Activated CD4-positive, alpha-beta T cell treated with anti-CD3 and anti-CD28 coated beads for 4 hours (primary cell): ENCODE measurements at places on chromosomes 11 and 22.

- DNase-seq: no peak
These were observed 61.9 kb downstream of the EHF start for GRCh38 chr11:34682825-34683224.

DNA sequence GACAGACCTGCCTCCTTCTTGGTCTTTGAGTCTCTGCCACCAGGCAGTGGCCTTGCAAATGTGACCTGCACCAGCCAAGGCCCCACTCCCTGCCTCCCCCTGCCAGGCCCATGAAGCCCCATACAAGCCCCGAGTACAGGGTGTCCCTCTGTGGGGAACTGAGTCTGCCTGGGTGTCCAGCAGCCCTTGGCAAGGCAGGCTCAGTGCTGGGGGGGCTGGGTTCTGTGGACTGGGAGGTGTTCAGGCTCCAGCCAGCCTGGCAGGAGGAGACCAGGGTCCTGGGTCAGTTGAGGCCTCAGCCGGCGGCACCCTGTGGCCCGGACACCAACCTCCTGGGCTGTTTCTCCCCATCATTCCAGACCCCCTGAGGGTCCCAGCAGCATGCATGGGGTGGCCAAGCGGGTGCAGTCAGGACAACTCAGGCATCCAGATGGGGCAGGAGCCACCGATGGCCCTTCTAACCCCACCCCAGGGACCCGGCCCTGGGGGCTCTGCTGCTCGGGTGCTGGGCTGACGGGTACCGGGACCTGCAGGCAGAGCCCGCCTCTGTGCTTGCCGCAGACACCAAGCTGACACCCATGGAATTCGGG is 5.7 kb downstream of the MUC5AC start:
- no peak for DNase-seq

DNA sequence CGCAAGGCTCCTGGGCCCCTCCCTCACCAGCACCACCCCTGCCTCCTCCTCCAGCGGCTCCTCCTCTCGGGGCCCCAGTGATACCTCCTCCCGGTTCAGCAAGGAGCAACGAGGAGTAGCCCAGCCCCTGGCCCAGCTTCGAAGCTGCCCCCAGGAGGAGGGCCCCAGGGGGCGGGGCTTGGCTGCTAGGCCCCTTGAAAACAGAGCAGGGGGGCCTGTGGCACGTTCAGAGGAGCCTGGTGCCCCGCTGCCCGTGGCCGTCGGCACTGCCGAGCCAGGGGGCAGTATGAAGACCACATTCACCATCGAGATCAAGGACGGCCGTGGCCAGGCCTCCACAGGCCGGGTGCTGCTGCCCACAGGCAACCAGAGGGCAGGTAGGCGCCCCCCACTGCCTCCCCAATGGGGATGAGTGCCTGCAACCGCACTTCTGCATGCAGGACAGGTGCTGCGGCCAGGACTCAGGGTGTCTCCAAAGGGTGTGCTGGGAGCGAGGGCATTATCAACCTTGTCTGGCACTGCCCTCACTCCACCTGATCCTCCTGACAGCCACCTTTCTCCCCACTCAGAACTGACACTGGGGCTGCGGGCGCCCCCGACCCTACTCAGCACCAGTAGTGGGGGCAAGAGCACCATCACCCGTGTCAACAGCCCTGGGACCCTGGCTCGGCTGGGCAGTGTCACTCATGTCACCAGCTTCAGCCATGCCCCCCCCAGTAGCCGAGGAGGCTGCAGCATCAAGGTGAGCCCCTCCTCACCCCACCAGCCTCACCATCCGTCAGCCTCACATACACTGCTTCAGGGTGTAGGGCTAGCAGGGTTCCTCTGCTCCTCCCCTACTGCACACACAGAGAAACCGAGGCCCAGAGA is 10.2 kb downstream of the SMTN start:
- DNase-seq: no peak

- no peak for DNase-seq
These were observed 99.4 kb upstream of the MTMR2 start for GRCh38 chr11:96023275-96023674.

DNA sequence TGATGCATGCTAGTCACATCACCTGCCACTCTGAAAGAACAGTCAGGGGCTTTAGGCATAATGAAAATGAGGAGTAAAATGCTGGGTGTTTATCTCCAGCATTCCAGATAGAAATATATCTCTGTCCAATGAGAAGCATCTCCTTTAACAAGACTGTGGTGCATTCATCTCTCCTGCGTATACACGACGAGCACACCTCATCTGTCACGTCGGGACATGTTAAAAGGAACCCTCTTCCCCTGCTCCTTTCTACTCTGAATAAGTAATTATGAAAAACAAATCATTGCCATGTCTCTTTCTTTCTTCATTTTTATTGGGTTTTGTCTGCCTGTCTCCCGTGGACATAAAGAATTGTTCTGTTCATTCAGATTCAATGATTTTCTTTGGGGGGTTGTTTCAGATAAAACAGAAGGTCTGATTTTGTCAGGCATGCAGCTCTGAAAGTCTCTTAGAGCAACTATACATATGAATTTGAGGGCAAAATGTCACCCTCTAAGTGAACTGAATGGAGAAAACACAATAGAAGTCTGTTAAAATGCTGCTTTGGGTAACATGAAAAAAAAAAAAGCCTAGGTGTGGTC is 195.0 kb downstream of the MAML2 start:
- DNase-seq: no peak

DNA sequence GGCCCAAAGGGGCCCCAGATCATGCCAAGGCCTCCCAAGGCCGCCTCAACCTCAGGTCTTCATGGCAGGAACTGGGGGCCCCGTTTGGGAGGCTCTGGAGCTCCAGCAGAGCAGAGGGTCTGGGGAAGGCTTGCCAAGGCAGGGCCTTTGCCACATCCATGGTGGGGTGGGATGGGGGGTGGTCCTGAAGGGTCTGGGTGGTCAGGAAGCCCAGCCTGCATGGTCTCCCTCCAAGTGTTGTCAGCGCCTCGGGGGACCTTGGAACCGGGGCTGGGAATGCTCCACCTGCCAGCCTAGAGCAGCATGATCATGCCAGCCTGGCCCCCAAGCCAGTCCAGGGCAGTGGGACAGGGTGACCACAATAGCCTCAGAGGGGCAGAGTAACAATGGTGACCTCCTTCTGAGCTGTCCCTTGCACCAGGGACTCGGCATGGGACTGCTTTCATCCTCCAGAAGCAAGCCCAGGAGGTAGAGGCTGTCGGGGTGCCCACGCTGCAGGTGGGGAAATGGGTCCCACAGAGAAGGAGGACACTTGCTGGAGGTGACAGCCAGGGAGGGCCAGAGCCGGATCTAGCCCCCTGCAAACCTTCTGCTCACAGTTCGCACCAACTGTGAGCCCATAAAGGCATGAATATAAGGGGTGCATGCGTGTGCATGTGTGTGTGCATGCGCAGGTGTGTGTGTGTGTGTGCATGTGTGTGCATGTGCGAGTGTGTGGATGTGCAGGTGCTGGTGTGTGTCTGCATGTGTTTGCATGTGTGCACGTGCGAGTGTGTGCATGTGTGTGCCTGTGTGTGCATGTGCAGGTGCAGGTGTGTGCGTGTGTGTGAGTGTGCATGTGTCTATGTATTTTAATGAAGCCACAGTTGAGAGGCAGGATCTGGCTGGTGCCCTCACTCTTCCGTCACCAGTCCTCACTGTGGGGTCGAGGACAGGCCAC is 63.8 kb downstream of the MYEOV start:
- DNase-seq: no peak

- DNase-seq: no peak
These were observed 45.2 kb downstream of the FAT3 start for GRCh38 chr11:92269841-92270240.

- no peak for DNase-seq
These were observed 19.4 kb downstream of the APLP2 start for GRCh38 chr11:130088919-130089673.

DNA sequence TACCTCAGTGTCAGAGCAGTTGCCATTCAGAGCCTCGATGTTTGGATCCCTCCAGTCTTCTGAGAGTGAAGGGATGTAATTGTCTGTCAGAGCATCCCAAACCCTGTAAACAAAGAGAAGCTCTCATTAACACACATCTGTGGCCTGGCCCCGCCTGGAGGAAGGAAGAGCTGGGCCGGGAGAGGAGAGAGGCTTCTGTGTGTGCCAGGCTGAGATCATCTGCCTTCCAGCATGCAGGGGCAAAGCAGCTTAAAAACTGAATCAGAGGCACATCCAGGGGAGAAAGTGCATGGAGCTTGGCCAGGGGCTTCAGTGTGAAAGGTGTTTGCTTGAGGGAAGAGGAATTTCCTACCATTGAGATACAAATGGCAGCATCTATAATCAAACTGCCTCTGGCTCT is 14.5 kb downstream of the FEZ1 start:
- DNase-seq: no peak

DNA sequence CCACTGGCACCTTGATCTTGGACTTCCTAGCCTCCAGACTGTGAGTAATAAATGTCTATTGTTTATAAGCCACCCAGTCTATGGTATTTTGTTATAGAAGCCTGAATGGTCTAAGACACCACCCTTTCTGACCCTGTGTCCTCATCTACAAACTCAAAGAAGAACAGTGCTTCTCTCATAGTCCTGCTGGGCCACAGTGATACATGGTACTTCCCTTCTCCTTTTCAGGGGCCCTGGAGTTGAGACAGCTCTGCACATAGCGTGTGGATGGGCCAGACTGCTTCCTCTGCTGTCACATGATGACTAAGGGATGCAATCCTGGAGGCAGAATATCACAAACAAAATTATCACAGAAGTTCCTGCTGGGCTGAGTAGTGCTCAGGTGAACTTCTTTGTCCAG is 5.0 kb downstream of the KCNJ11 start:
- DNase-seq: no peak

DNA sequence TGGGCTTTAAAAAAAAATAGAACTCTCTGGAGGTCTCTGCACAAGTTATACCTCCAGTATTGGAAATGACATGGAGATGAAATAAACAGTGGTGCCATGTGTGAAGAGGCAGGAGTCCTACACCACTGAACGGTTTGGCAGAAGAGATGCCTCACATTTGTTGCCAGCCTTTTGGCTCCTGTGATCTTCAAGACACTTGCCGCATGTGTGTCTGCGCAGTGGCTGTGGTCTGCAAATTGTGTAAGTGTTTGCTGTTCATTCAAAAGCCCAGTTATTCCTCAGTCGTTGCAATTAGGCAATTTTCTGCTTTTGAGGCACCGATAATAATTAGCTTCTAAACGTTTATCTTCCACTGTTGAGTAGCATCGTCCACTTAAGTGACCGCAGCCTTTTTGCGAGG is 319.1 kb downstream of the BRD1 start:
- no peak for DNase-seq

DNA sequence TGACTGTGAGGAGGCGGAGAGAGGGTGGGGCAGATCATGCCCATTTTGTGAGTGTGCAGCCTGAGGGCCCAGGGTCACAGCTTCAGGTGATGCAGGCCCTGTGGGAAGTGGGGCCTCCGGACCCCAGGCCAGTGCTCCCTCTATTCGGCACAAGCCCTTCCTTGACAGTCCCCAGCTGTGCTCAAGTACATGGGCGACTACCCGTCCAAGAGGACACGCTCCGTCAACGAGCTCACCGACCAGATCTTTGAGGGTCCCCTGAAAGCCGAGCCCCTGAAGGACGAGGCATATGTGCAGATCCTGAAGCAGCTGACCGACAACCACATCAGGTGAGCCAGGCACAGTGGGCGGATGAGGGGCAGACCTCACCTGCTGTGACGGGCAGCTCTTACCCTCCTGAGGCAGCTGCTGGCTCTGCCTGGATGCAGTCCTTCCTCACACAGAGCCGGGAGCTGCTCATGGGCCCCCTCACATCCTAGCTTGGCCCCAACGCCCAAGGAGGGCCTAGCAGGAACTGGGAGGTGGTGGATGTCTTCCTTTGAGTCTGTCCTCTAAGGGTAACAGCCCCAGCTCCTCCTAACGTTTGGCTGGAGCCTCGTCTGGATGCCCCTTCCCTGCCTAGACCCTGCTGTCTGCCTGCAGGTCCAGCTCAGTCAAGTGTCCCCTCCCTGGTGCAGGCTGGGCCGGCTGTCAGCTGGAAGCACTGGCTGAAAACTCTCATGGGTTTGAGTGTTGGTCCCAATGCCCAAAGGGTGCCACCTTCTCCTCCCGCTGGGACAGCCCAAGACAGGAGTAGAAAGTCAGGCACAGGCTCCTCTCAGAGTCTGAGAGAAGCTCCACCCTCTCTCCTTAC is 76.1 kb downstream of the MYO7A start:
- no peak for DNase-seq

- DNase-seq: no peak
These were observed 6.9 kb upstream of the TOM1 start for GRCh38 chr22:35292786-35293185.

GRCh38 chr11:13008061-13008435 is 1.1 kb upstream of the RASSF10 start:
- DNase-seq: no peak

DNA sequence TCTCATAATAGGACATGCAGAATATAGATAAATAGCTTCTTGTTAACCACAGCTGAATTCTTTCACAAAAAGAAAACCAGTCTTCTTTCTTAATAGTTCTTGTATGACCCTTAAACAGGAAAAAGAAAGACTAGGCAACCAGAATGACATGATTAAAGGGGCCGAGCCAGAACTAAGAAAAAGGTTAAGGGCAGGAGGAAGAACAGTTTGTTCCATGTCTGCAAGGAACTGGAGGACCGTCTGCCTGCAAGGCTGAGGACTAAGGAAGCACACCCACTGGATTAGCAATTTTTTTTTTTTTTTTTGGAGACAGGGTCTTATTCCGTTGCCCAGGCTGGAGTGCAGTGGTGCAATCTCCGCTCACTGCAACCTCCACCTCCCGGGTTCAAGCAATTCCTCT is 26.0 kb upstream of the TMPRSS5 start:
- no peak for DNase-seq

DNA sequence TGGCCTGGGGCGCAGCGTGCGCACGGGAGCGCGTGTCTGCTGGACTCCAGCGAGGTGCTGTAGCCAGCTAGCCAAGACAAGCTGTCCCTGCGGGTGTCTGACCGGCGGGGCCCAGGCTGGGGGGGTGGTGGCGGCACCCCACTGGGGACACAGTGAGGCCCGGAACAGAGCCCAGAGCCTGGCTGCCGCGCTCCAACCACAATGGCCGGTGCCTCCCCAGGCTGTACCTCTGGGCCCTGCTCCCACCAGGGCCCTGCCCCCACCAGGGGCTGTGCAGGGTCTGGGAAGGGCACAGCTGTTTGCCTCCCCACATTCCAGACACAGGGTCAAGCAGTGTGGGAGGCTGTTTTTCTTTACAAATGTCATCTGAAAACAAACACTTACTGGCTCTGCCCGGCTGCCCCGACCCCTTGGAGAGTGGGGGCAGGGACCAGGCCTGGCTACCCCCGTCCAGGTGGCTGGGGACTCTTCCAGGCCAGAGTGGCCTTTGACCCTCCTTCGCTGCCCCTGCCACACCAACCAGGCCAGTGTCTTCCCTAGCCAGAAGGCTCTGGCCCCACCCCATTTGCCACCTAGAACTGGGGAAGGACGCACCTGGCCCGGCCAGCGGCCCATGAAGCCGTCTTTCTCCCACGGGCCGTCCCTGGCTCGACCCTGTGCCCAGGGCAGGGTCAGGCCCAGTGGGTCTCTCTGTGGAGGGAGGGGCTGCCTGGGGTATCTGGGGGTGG is 14.6 kb downstream of the H19 start:
- DNase-seq: no peak
